AG08396 (cell line): ENCODE measurements at places on chromosomes 3 and 15.
A peak's percentile ranks its signal among the peaks of the same experiment; 100 is the strongest.

DNA sequence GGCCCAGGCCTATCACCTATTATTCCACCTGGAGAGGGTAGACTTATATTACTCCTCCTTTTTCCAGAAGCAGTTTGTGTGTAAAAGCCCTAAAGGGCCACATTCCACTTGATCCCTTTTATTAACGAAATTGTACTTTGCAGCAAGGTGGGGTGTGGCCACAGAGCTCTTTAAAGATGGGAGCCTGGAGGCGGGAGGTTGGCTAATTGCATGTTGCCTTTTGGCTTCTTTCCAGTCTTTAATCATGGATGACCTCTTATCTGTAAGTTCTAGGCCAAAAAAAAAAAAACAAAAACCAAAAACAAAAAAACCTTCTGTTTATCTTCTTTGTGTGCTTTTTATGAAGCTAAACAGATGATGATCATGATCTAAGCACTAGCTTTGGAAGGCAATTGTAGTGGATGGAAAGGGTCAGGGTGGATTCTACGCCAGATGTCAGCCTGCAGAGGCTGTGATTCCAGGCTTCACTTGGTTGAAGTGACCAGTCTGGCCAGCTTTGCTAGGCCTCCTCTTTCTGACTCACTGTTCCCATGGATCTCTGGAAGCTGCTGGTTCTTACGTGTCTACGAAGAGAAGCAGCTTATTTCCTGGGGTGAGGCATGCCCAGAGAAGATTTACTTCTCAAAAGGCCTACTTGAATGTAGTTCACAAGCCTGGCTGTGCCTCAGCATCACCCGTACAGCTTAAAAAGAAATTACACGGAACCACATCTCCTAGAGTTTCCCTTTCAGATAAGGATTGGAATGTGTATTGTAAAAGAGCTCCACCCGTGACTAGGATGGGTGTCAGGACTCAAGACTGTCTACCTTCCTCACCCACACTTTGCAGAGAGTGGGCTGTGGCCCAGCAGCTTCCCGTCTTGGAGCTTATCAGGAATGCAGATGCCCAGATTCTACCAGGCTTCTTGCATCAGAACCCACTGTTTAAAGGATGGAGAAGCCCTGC is 330.9 kb upstream of the C2CD4B start:
- DNase-seq: peak; percentile 80

DNA sequence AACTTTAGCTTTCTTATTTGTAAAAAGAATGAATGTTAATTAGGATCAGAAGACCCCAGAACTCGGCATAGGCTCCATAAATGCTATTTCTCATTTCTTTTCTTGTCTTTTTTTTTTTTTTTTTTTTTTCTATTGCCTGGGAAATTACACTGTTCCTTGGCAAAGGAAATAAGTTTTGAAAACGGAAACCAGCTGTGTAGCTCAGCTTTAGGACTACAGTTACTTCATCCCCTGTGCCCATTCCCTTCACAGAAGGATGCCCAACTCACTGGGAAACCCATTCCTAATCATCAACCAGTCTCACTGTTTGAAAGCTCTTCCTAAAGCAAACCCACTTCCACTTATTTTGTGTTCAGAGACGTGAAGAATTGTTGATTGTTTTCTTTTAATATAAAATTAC is 254.0 kb upstream of the IL12A start:
- DNase-seq: no peak

DNA sequence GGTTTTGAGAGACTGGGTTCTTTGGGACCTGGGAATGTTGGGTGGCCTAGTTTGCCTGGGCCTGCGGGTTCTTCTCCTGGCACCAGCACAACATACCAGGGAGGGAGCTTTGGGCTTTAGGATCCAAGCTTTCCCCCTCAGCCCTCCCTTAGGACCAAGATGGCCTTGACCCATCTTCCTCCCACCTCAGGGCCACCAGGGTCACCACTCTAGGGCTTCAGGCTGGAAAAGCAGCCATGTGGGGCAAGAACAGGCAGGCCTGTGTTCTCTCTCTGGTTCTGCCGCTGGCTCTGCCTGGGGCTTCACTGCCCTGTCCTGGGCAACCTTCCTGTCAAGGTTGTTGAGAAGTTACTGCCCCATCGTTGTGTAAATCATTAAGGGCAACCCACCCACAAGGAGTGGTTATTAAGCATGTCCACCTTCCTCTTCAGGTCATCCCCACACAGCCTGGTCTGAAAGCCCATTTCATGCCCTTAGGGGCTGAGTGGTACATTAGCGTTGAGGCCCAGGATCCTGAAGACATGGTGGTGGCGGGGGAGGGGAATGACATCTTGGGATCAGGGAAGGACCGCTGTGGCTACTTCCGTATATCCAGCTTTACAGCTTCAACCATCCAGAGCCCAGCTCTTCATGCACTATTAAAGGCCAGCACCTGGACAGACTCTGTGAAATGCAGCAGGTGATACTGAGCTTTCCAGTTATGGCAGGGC is 652 bp downstream of the DUOX1 start:
- DNase-seq: no peak

- DNase-seq: no peak
Observed at GRCh38 chr3:9930804-9931418, 2.7 kb upstream of the CRELD1 start.

- no peak for DNase-seq
Observed at GRCh38 chr15:69537901-69538300, 85.3 kb downstream of the RPLP1 start.
